Endothelial cell (in vitro differentiated cells): ENCODE measurements at places on chromosomes 7 and 10. TPM values are rescaled to one million over a fixed set of nuclear protein-coding genes. Genes with fewer than 3 reads are reported as not detected.

DNA sequence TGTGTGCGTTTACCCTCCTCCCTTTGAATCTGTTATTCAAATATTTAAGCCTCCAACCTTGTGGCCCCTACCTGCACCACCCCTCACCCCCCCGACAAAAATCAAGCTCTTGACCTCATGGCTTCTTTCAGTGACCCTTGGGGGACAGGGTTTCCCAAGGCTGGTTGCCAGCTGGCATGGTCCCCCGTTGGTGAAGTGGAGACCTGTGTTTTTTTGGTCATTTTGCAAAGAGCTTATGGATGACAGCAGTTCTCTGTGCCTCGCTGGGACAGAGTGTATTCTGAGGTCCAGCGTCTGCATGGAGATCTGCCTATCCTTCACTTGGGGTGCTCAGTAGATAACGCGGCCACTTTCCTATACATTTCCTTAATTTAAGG lies 111.0 kb downstream of the TCF7L2 start:
- H3K27me3 ChIP-seq, result peaks cover 3% of the 10 kb centered on the region
- peak overlapping the region; percentile 8 for H3K4me3 ChIP-seq
- peaks cover 35% of the 10 kb centered on the region for H3K4me1 ChIP-seq
- no peak for DNase-seq
- H3K36me3 ChIP-seq, result peaks cover 6% of the 10 kb centered on the region
- H3K27ac ChIP-seq, result peak overlapping the region; percentile 86

The FAM107B gene
- 462 TPM for total RNA-seq

The FAM25C gene
- not detected for total RNA-seq

The SNCG gene
- total RNA-seq, result 52.9 TPM

The GSTO2 gene
- total RNA-seq, result 5.9 TPM
